ENCODE measurements at places on chromosomes 6 and 20.

GRCh38 chr20:32319100-32319499 is 39.0 kb upstream of the ASXL1 start:
- DNase-seq: no peak

DNA sequence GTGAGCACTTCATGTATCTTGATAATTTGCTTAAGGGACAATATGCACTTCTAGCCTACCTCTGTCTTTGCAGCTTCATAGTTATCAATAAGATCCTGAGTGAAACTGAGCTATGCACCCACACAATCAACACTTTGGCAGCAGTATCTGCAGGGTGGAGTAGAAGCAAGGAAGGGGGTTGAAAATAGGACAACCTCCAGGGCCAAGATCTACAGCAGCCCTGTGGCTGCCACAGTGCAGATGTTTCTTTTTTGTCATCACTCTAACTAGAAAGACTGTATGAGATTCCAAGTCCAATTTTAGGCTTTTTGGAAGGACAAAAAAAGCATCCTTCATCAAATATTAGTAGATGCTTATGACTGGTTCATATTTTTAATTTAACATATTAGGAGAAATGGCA is 336.1 kb upstream of the CITED2 start:
- no peak for DNase-seq

GRCh38 chr6:170294813-170295509 is 4.1 kb upstream of the DLL1 start:
- DNase-seq: no peak

DNA sequence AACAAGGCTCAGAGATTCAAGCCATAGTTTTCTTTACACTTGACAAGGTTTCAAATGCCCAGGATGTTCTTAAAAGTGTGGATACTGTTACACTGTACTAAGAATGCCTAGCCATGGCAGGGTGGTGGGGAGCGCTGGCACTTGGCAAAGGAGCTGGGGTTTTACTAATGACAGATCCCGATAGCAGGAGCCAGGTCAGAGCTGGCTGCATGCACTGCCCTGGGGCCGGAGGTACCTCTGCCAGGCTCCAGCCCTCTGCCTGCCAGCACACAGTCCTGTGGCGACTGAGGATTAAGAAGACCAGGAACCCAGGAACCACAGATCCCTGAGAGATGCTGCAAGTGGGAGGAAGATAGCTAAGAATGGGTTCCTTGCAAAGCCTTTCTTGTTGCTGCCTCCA is 260.3 kb downstream of the ALDH8A1 start:
- no peak for DNase-seq

GRCh38 chr20:58851221-58851968 is 693 bp upstream of the GNAS-AS1 start:
- no peak for DNase-seq

- DNase-seq: no peak
Measured at GRCh38 chr6:80404889-80405288, 298.4 kb downstream of the BCKDHB start.

GRCh38 chr6:25173951-25174474 is 105.2 kb upstream of the CARMIL1 start:
- DNase-seq: peak; percentile 2

- DNase-seq: no peak
Measured at GRCh38 chr6:121597654-121598053, 162.2 kb downstream of the GJA1 start.

- DNase-seq: no peak
Measured at GRCh38 chr6:47455533-47456209, 21.9 kb upstream of the CD2AP start.

GRCh38 chr6:135073217-135073616 is 18.6 kb upstream of the HBS1L start:
- no peak for DNase-seq

DNA sequence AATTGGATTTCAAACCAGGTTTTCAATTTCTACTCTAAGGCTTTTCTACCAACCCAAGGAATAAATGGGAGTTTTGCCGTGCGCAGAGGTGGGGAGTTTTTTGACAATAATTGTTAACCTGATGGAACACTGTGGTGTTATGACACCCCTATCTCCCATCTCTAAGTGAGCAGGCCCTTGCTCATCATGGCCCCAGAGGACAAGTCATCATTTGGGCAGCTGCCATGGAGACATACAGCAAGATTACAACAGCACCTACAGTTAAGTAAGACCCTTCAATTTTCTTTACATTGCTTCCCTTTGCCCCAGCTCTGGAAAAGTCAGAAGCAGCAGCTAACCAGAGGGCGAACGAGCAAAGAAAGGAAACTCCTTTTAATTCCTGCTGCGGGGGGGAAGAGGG is 54.3 kb downstream of the ADGRF5 start:
- DNase-seq: no peak
